ENCODE measurements at places on chromosomes 3 and 15.

- DNase-seq = no peak
Measured at GRCh38 chr3:129371041-129371826, 57.2 kb downstream of the EFCAB12 start.

- peak; percentile 11 for DNase-seq
Measured at GRCh38 chr3:46737329-46737731, 19.7 kb upstream of the PRSS50 start.

DNA sequence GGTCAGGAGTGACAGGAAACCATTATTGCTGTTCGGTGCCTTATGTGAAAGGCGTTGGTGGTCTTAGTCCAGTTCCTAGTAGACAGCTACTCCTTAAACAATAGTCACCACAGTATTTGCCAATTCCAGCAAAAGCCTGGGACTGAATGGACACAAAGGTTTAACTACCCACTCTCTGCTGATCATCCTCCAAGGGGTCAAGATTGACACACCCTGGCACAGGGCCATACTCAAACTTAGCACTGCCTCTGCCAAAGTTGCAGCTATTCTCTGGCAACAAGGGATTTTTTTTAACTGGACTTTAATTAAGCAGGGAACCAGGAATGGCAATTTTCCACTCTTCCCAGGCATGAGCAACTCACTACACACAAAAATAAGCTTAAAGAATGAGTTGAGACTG lies 193.9 kb downstream of the NLGN1 start:
- DNase-seq = peak; percentile 45

DNA sequence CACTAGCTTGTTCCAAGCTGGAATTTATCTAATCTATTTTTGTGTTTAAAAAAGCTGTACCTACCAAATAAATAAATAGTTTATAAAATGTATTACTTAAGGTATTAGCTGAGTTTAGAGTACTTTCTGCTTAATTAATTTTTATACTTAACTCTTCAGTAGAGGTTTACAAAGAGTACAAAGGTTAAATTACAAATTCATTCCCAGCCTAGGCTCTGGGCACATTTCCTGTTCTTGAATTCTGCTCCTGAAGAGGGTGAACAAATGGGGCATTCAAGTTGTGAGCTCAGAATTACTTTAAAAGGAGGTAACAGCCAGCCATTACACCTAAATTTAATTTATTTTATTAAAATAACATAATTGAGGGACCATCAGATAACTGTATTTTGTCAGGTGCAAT lies 26.4 kb downstream of the MKRN2 start:
- DNase-seq = no peak

DNA sequence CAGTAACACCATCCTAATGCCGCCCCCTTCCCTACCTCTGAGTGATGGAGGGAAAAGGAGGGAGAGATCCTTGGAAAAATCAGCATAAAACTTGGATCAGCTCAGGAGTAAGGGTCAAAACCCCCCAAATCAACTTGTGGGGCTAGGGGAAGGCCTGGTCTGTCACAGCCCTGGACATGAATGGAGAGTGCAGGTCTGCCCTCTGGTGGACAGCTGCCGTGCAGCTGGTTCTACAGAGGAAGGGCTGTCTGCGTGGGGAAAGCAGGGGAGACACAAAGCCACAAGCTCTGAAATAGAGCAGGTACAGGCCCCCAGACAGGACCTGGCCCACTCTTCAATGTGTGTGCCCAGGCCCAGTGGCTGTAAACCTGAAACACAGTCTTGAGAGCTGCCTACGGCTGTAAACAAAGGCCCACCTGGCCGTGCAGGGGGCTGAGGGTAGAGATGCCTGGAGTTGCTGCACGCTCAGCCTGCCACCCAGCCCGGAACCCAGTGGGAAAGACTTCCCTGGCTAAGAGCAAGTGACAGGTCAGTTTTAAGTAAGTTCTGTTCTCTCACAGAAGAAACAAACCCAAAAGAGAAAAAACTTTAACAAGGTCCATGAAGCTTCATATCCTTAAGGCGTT lies 16.4 kb downstream of the CLK3 start:
- peak; percentile 75 for DNase-seq
